ENCODE measurements at places on chromosomes 7 and 10.

- DNase-seq: no peak
Measured at GRCh38 chr10:113895018-113895417, 40.6 kb downstream of the NHLRC2 start.

DNA sequence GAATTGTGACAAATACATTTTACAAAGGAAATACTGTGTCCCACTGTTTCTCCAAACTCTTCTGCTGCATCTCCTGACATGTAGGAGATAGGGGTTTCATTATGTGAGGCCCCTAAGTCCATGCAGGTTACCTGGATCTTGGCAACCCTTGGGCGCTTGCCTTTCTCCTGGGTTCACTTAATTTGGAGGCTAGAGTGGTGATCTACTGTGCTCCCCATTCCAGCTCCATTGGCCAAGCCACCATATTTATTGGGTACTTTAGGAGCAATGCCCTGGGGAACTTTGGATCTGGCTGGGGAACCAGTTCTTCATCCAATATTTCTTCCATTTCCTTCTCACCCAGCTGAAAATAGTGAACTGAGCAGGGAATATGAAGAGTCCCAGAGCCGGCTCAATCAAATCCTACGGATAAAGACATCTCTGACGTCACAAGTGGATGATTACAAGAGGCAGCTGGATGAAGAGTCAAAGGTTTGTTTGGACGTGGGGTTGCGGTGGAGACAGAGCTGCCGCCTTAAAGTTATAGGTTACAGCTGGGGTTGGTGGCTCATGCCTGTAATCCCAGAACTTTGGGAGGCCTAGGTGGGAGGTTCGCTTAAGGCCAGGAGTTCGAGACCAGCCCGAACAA is 18.5 kb downstream of the MYH16 start:
- no peak for DNase-seq

DNA sequence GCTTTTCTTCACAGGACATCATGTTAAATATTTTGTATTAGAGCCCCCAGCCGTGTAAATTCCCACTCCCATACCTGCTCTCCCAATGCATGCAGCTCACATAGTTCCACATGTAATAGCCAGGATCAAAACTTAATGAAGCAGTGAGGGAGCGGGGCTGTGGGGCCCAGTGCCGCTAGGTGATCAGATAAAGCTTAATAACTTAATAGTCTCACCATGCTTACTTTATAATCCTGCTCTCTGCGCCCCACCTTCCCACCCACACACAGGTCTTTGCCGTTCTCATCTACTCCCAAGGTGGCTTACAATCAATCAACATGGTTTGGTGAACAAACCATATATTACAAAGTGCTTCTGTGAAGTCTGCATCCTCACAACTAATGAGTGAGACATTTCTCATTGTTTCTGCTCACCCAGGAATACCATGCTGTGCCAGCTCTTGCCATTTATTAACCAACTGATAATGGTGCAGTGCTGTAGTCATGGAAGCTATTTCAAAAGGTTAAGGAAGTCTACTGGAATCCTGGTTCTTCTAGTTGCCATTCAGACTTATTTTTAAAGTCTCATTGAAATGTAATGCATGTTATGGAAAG is 156.4 kb downstream of the CTTNBP2 start:
- DNase-seq: no peak

- no peak for DNase-seq
Measured at GRCh38 chr10:22754296-22754695, 39.9 kb upstream of the PIP4K2A start.

- no peak for DNase-seq
Measured at GRCh38 chr10:75143353-75143752, 31.9 kb downstream of the SAMD8 start.

Data from activated T-helper 1 cell treated with anti-CD3 and anti-CD28 coated beads, Interleukin-2, amount 50 U/mL, for 16 hours (primary cell).